Right cardiac atrium (tissue), 5 donors: ENCODE measurements at places on chromosomes 4 and X. TPM values are rescaled to one million over a fixed set of nuclear protein-coding genes. Genes with fewer than 3 reads are reported as not detected.

The FGA gene
- 0.32 TPM for polyA plus RNA-seq

The FAM184B gene
- polyA plus RNA-seq = 0.05 TPM

The USP27X gene
- 2.6 TPM for polyA plus RNA-seq

The FSTL5 gene
- 0.02 TPM for polyA plus RNA-seq

The SLC16A2 gene
- 6.8 TPM for polyA plus RNA-seq

The HPF1 gene
- 27.2 TPM for polyA plus RNA-seq

The KLHL34 gene
- 1.5 TPM for polyA plus RNA-seq

The TMEM154 gene
- 0.16 TPM for polyA plus RNA-seq

The TACR3 gene
- not detected for polyA plus RNA-seq

The VSIG1 gene
- polyA plus RNA-seq = not detected

The SLC35A2 gene
- polyA plus RNA-seq = 10.4 TPM

The CT45A2 gene
- polyA plus RNA-seq = not detected

The PDCL2 gene
- polyA plus RNA-seq = not detected

The F11 gene
- polyA plus RNA-seq = not detected

The RASSF6 gene
- polyA plus RNA-seq = not detected

The BEX2 gene
- polyA plus RNA-seq = 26.1 TPM

The CLDN34 gene
- not detected for polyA plus RNA-seq

The NKX3-2 gene
- 0.05 TPM for polyA plus RNA-seq

The ASB9 gene
- polyA plus RNA-seq = 0.91 TPM

The HEPH gene
- 16.0 TPM for polyA plus RNA-seq

The HDAC8 gene
- 19.3 TPM for polyA plus RNA-seq

The VEGFD gene
- 1.6 TPM for polyA plus RNA-seq

The SHROOM2 gene
- 0.66 TPM for polyA plus RNA-seq

The FRG2 gene
- not detected for polyA plus RNA-seq

The CD38 gene
- 3.5 TPM for polyA plus RNA-seq

The TRIM61 gene
- 2.3 TPM for polyA plus RNA-seq

The DDX53 gene
- polyA plus RNA-seq = not detected

The ARX gene
- polyA plus RNA-seq = not detected

The CT45A6 gene
- not detected for polyA plus RNA-seq

The CT45A3 gene
- polyA plus RNA-seq = not detected

The TMEM156 gene
- 0.14 TPM for polyA plus RNA-seq

The TKTL2 gene
- not detected for polyA plus RNA-seq

The HSFX1 gene
- 2.1 TPM for polyA plus RNA-seq

The UGT2B10 gene
- polyA plus RNA-seq = not detected

The DKK2 gene
- polyA plus RNA-seq = 0.91 TPM

The ADAMTS3 gene
- polyA plus RNA-seq = 0.70 TPM

The SLC4A4 gene
- 7.0 TPM for polyA plus RNA-seq

The ZCCHC12 gene
- polyA plus RNA-seq = 0.05 TPM

The CCKAR gene
- not detected for polyA plus RNA-seq

The MAGED4B gene
- 1.9 TPM for polyA plus RNA-seq

The CXCL13 gene
- polyA plus RNA-seq = not detected

The CLTRN gene
- 1.1 TPM for polyA plus RNA-seq

The GPC4 gene
- polyA plus RNA-seq = 4.9 TPM

The COL4A5 gene
- 14.4 TPM for polyA plus RNA-seq

The SLC26A1 gene
- polyA plus RNA-seq = 0.34 TPM

The SPANXA2 gene
- polyA plus RNA-seq = not detected

The CCDC110 gene
- 1.3 TPM for polyA plus RNA-seq

The MRPL1 gene
- polyA plus RNA-seq = 50.5 TPM

The CDX4 gene
- not detected for polyA plus RNA-seq

The HSFX3 gene
- not detected for polyA plus RNA-seq

The COL25A1 gene
- 0.29 TPM for polyA plus RNA-seq

The SPANXN2 gene
- not detected for polyA plus RNA-seq
